ENCODE measurements at places on chromosomes 3 and 15. TPM values are rescaled to one million over a fixed set of nuclear protein-coding genes. Genes with fewer than 3 reads are reported as not detected.

DNA sequence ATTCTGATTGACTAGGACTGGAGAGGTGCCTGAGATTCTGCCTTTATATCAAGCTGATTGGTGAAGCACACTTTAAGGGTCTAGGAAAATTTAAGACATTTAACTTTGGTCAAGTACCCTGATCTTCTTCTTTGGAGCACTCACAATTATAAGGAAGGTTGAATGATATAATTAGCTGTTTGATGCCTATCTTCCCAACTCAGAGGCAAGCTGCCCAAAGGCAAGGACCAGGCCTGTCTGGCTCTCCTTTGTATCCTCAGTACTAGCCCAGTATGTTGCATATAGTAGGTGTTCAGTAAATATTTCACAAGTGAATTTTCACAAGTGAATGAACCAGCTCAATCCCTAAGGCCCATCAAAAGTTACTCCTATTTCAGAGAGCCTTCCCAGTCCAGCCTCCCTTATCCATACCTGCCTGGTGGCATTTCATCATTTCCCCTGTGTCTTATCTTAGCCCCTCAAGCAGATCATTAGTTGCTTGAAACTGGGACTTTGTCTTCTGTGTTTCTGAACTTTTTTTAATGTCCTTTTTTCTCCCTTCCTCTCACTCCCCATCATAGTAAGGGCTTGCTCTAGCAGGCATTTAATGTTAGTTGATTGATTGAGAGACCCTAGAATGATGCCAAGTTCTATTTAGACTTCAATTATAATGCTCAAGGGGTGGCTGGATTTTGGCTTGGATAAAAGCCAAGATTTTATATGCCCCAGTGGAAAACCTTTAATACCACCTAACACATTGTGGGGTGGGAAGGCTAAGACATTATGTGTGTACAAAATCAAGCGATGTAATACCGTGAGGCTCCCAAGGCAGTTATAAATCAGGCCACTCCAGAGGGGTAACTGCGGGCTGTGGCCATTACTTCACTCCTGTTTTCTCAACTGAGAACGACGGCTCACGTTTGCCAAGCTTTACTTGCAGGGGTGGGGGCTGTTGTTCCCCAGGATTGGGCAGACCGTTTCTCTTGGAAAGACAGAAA lies 43.2 kb upstream of the BOC start:
- no peak for DNase-seq

GRCh38 chr3:62718515-62719320 lies 156.5 kb downstream of the CADPS start:
- no peak for DNase-seq

DNA sequence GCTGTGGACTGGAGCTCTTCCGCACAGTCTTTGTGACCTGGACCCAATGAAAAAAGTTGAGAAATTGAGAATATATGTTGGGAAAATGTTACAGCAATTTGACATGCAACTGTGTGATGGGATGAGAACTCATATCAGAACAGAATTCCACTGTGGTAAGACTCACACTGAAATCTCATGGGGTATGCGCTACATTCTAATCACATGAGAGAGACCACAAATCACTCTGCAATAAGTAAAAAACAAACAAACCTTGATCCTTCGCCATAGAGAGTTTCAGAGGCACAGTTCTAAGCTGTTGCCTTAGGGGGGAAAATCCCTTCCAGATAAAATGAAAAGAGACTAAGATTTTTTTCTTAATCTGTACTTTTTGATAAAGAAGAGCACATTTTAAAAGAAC lies 37.3 kb downstream of the LMCD1 start:
- no peak for DNase-seq

GRCh38 chr3:882533-882932 lies 210.3 kb upstream of the CNTN6 start:
- DNase-seq = no peak

DNA sequence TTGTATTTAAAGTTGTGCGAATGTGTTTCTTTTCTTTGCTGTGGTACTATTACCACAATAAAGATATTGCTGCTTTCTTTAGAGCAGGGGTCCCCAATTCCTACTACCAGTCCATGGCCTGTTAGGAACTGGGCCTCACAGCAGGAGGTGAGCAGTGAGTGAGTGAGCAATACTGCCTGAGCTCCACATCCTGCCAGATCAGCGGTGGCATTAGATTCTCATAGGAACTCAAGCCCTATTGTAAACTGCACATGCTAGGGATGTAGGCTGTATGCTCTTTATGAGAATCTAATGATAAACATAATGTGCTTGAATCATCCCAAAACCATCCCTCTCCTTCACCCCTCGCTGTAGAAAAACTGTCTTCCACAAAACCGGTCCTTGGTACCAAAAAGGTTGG lies 41.6 kb downstream of the DMXL2 start:
- DNase-seq = no peak

DNA sequence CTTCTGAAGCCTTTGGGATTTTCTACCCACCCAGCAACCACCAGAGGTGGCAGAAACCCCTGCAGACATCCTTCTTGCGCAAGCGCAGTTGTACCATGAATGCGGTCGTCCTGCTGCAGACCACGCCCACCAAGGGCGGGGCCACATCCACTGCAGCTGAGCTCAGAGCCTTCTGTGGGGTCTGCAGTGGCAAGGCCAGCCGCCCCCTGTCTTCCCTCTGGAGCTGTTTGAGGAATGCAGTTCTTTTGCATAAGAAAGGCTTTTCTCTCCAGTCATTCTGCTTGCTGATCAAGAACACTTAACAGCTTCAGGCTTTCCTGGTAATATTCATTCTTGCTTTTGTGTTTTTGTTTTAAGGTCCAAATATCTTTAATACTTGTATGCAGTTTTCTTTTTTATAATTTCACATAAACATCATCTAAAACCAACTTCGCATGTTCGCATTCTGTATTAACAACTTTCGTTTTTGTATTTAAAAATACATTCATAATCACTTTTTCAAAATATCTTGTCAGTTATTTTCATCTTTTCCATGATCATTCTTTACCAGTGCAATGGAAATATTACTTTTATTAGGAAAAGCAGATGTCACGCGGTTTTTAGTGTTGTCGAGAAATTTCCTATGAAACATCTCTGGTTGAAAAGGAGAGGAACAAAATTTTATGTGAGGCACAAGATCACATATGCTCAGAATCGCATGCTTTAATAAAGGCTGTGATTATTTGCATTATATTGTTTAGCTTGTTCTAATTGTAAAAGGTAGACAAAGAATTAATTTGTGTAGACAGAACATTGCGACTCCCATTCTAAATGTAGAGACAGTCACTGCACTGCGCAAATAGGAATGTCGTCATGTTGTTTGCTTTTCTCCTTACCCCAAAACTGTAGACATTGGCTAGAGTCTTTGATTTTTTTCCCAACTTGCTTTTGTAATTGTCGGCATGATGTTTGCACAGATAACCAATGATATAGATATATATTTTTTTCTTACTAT lies 98.1 kb upstream of the SNRPN start:
- DNase-seq = no peak

Gene MUC20
- 2.0 TPM for total RNA-seq
